Stomach (tissue), 19 donors: ENCODE measurements at places on chromosomes 16 and 17. TPM values are rescaled to one million over a fixed set of nuclear protein-coding genes. Genes with fewer than 3 reads are reported as not detected.

- H3K36me3 ChIP-seq = peaks cover 26% of the 10 kb centered on the region
- no peak overlapping the region for H3K4me3 ChIP-seq
- DNase-seq = no peak
- no peaks in the 10 kb centered on the region for H3K27me3 ChIP-seq
- peaks cover 19% of the 10 kb centered on the region for H3K4me1 ChIP-seq
Measured at GRCh38 chr17:7388856-7389255, 5.5 kb downstream of the PLSCR3 start.

DNA sequence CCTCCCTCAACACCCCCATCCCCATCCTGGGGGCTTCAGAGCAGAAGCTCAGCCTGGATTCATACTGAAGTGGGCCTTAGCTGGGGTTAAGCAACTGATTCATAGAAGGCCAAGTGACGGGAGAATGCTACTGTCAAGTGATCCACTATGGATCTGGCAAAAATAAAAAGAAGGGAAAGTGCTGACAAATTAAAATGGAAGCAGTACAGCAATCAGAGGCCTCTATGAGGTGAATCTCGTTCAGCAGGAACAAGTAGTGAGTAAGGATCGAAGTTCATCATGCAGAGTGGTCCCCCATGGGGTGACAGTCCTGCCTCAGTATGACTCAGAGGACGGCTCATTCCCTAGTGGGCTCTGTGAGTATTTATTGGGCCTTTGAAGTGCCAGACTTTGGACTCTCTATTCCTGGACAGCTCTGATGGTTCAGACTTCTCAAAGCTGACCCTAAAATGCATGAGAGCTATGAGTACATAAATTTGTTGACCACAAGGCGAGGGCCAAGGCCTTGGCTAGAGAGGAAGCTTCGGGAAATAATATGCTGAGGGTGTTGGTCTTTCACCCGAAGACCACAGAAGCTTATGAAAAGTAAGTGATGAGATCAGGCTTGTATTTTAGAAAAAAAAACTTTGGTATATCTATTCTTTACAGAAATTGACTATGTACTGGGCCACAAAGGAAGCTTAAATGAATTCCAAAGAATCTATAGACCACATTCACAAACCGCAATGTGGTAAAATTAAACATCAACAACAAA is 5.3 kb upstream of the NSMCE1 start:
- peak; percentile 37 for DNase-seq
- H3K36me3 ChIP-seq = no peaks in the 10 kb centered on the region
- no peak overlapping the region for H3K27ac ChIP-seq
- peaks cover 6% of the 10 kb centered on the region for H3K4me1 ChIP-seq
- no peaks in the 10 kb centered on the region for H3K27me3 ChIP-seq

DNA sequence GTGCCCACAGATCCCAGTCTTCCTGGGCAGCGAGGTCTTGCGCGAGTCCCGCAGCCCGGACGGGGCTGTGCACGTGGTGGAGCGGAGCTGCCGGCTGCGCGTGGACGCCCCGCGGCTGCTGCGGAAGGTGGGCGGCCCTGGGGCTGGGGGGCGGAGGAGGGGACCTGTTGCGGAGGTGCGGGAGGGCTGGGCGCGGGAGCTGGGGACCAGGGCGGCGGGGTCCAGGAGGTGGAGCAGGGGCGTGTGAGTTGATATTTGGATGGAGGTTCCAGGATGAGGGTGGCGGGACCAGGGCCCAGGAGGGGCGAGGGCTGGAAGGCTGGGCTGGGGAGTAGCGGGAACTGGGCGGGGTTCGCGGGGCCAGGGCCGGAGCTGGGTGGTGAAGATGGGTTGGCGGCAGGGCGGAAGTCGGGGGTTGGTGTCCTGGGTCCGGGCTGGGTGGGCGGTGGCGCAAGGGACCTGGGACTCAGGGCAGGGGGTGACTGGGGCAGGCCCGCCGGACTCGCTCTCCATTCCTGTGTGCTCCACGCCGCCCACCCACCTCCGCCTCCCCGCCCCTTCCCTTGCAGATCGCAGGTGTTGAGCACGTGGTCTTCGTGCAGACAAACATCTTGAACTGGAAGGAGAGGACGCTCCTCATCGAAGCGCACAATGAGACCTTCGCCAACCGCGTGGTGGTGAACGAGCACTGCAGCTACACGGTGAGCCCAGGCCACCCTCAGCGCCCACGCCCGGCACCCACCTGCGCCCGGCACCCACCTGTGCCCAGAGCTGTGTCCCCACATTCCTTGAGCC is 29.6 kb downstream of the SEC14L5 start:
- H3K27ac ChIP-seq = no peak overlapping the region
- H3K4me1 ChIP-seq = peaks cover 9% of the 10 kb centered on the region

DNA sequence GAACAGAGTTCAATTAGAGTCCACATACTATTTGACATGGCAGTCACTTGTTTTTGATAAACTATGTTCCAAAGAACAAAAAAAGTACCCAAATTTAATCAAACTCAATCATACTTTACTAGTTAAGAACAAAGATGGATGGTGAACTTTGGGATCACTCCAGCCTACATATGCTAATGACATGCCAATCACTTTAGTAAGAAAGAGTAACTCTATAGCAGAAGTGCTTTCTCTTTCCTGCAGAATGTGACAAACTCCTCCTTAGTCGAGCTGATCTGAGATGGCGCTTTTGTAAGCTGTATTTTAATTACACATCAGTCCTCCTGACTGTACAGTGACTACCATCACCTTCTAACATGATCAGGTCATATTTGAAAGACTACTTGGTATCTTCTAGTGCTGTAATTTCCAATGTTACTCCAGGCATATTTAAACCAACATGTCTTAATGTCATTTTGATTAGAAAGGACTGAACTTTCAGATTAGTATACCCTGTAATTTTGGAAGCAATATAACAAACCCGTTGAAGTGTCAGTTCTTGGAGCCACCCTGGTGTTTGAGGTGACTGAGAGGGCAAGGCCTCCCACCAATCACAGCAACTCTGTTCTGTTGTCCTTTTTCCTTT is 4.1 kb downstream of the NETO2 start:
- no peaks in the 10 kb centered on the region for H3K36me3 ChIP-seq
- no peaks in the 10 kb centered on the region for H3K27me3 ChIP-seq
- no peak overlapping the region for H3K4me3 ChIP-seq
- no peak overlapping the region for H3K27ac ChIP-seq

- DNase-seq = peak; percentile 74
- H3K4me3 ChIP-seq = no peak overlapping the region
- H3K4me1 ChIP-seq = peaks cover 43% of the 10 kb centered on the region
- peaks cover 52% of the 10 kb centered on the region for H3K36me3 ChIP-seq
- no peaks in the 10 kb centered on the region for H3K27me3 ChIP-seq
Measured at GRCh38 chr17:74210191-74211140, 2.9 kb upstream of the TTYH2 start.

- H3K4me3 ChIP-seq = no peak overlapping the region
- peaks cover 2% of the 10 kb centered on the region for H3K36me3 ChIP-seq
- no peak overlapping the region for H3K27ac ChIP-seq
- H3K4me1 ChIP-seq = no peaks in the 10 kb centered on the region
- no peak for DNase-seq
Measured at GRCh38 chr17:21228111-21228510, 14.2 kb upstream of the TMEM11 start.

The TP53TG3F gene
- polyA plus RNA-seq = not detected

The CORO1A gene
- 37.3 TPM for polyA plus RNA-seq

The PLEKHG4 gene
- 2.5 TPM for polyA plus RNA-seq
